ENCODE measurements at places on chromosomes 3 and 15.

GRCh38 chr3:53705024-53705745 lies 141.0 kb downstream of the CHDH start:
- DNase-seq = no peak

GRCh38 chr3:151468284-151468917 lies 7.5 kb upstream of the IGSF10 start:
- peak; percentile 34 for DNase-seq

DNA sequence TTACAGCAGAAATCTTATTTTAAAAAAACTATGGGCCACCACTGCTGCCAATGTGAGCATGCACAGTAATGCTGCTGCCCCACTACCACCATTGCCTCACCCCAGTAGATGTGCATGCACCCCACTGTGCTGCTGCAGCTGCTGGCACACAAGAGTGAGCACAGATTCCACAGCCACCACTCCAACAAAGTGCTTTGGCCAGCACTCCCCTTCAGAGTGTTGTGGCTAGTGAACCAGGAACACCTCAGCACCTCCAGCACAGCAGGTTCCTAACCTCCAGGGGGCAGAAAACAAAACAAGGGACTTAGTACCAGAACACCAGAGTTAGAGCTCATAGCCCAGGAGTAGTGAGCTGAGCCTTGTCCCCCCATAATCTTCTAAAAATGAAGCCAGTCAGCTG lies 629.6 kb downstream of the PYDC2 start:
- no peak for DNase-seq

DNA sequence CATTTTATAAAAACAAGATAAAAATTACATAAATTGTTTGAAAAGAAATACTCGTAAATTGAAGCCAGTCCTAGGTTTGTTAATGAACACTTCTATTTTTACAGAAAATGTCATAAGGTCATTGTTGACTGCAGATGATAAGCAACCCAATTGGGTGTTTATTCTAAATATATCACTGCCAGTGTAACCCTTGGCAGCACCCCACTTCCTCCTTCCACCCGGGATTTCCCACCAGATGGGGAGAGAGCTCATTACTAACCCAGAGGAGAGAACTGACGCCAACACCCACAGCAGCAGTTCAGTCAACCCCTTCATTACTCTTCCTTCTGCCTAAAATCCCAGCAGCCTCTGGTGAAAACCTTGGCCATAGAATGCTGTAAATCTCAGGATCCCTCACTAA lies 307.6 kb downstream of the GAP43 start:
- DNase-seq = no peak

DNA sequence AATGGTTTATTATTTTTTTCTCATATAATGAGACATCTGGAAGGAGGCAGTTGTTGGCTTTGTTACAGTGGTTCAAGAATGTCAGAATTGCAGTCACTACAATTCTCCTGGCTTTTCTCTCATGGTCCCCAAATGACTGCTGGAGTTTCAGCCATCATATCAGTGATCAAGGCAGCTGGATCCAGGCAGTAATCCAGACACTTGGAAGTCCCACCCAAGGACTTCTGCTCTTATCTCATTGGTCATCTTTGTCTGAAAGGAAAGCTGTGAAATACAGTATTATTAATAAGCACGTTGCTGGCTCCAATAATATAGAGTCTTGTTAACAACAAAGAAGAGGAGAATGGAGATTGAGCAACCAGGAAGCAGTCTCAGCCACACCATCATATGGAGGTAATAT lies 22.9 kb upstream of the MED12L start:
- DNase-seq = no peak

GRCh38 chr3:100033903-100034471 lies 80.3 kb downstream of the FILIP1L start:
- DNase-seq = no peak

DNA sequence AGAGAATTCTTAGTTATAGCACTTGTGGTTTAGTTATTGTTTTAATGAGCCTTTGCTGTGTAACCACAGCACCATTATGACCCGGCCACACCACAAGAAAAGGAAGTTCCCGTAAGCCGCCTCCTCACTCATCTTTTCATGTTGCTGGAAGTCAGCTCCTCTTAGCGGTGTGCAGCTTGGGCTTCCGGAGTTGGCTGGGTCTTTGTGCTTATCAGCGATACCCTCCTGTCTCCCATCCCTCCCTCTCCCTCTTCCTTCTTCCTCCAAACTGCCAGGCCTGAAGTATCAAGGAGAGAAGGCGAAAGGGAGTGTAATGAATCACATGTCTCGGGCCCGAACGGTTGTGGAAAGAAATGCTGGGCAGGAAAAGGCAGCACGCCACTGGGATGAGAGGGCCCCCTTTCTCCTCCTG lies 353.5 kb downstream of the MCTP2 start:
- no peak for DNase-seq

DNA sequence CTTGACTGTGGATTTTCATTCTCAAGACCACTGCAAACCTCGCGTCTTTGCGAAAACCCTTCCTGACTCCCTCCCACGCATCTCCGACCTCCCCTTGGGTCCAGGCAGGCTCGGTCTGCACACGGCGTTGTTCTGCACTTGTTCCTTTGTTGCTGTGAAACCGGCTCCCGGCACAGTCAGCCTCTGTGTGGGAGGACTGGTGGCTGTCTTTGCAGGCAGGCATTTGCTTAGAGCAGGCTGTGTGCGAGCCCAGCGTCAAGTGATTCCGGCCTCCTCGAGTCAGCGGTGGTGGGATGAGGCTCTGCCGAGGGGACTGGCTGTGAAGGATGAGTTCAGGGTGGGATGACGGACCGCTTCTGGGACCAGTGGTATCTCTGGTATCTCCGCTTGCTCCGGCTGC lies 102.6 kb upstream of the ROPN1 start:
- DNase-seq = no peak

DNA sequence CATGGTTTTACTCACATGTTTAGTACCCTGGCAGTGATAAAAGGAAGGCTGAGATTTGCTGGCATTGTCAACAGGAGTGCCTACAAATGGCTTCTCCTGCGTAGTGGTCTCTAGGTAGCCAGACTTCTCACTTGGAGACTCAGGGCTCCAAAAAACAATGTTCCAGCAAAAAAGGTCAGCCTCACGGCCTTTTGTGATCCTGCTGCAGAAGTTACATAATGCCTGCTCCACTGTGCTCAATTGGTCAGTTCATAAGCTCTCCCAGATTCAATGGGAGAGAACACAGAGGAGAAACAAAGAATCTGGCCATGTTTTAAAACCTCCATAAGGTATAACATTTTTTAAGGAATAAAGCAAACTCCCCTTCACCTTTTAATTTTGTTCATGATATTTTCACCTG lies 76.1 kb upstream of the CMSS1 start:
- DNase-seq = no peak

- DNase-seq = no peak
These were observed 495.3 kb upstream of the AGTR1 start for GRCh38 chr3:148202386-148202785.

- no peak for DNase-seq
These were observed 186.7 kb downstream of the NLGN1 start for GRCh38 chr3:173584093-173584837.

DNA sequence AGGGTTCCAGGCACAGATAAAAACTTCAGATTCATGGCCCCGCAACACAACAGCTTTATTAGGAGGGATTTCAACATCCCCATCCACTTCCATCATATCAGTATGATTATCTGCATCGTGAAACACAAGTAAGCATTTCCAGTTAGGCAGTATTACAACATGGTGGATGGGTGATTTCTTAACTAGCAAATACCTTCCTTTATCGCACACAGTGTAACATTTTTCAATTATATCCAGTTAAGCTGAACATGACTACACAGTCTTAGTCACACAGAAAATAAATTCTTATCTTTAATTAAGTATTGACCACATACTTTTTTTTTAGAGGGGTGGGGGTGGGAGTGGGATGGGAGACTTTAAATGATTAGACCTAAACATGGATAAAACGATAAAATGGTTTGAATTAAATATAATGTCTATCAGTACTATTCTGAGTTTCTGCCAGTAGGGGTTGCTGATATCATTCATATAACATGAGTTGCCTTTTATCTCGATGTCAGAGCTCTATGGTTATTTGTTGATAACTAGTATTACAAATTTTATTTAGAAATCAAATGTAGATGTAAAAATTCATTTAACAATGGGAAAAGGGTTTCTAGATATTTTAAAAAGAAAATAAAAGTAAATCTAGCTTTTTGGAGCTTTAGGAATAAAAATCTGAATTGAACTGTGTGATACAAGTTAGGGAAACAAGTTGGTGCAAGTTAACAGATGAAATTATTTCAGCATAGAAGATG lies 146.6 kb downstream of the TBL1XR1 start:
- no peak for DNase-seq

DNA sequence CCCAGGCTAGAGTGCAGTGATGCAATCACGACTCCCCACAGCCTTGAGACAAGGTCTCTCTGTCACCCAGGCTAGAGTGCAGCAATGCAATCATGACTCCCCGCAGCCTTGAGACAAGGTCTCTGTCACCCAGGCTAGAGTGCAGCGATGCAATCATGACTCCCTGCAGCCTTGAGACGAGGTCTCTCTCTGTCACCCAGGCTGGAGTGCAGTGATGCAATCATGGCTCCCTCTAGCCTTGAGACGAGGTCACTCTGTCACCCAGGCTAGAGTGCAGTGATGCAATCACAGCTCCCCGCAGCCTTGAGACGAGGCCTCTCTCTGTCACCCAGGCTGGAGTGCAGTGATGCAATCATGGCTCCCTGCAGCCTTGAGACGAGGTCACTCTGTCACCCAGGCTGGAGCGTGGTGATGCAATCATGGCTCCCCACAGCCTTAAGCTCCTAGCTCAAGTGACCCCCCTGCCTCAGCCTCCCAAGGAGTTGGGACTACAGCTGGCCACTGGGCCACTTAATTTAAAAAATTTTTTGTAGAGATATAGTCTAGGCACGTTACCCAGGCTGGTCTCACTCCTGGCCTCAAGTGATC lies 26.1 kb downstream of the TFRC start:
- no peak for DNase-seq

GRCh38 chr3:169150920-169151319 lies 512.6 kb downstream of the MECOM start:
- no peak for DNase-seq

GRCh38 chr3:99920481-99921376 lies 103.1 kb downstream of the CMSS1 start:
- DNase-seq = no peak

DNA sequence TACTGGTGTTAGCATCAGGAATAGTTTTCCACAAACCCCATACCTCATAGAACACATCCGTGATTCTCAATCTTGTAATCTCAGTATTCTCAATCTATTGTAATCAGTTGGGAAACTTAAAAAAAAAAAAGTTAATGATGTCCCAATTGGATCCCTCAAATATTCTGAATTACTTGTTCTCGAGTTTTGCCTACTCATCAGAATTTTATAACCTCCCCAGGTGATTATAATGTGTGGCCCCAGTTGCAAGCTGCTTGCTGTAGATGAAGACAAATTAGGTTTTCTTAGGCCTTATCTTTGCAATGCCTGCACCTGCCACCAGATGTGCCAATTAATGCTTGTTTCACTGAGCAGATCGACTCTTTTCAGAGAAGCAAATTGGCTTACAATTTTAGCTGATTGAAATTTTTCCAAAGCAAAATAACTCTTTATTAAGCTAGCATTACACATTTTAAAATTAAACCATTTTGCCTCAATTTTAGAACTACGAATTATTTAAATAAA lies 19.0 kb upstream of the DIPK2A start:
- DNase-seq = no peak

DNA sequence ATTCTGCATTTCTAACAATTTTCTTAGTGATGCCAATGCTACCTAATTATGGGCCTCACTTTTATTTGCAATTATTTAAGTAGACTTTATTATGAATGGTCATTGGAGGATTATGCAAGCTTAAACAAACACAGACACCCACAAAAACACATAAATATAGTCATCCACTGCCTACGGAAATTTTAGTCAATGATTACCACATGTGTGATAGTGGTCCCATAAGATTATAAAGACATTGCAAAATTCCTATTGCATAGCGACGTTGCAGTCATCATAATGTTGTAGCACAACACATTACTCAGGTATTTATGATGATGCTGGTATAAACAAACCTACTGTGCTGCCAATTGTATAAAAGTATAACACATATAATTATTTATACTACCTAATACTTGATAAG lies 247.8 kb upstream of the ALCAM start:
- DNase-seq = no peak
